ENCODE measurements at places on chromosomes 7 and 10. TPM values are rescaled to one million over a fixed set of nuclear protein-coding genes. Genes with fewer than 3 reads are reported as not detected.

The IFIT1 gene
- 7.5 TPM for total RNA-seq

- DNase-seq = no peak
Measured at GRCh38 chr10:2232479-2232878, 495.2 kb upstream of the ADARB2 start.

DNA sequence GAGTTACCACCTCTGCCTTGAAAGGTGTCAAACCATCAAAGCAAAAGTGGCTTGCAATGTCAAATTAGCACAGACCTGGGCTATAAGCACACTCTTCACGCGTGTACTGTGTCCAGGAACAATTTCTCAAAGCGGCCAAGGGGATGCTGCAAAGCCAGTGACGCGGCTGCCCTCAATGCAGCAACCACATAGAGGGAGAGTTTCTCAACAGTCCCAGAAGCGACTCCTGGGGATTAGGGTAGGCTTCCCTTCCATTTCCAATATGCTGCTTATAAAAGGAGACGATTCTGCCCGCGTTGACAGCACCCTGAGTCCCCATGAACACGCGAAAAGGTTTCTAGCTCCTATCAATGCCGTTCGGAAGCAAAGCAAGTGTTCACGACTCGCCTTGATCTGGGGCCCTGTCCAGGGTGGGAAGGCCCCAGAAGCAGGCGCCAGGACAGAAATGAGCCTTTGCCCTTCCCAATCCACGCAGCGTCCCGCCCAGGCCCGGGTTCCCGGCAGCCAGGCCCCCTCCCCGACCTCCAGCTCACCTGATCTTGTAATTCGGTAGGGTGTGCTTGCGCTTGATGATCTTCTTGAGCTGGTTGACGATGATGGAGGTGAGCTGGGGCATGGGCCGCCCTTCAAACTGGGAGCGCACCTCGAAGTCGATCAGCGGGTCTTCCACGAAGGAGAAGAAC, 1.3 kb downstream of the PDZD8 start:
- DNase-seq = no peak

GRCh38 chr7:37481722-37482288, 33.1 kb upstream of the ELMO1 start:
- DNase-seq = no peak

The PDSS1 gene
- 23.0 TPM for total RNA-seq

DNA sequence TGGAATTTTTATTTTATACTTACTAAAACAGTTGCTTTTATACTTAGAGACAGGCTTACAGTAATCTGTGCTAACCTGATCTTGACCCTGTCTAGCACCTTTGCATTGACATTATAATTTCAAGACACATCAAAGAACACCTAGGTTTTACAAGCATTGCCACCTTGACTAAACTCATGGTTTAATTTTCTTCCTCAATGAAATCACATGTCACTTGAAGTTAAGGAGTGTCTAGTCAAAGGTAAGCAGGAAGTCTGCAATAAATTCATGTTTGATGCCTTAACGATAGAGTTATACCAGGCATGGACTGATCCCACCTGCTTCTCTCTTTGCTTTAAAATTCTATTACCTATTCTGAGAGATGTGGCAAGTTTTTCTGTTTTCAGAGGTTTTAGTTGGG, 62.4 kb downstream of the ZNF800 start:
- no peak for DNase-seq
